ENCODE measurements at places on chromosomes 16 and 17.

DNA sequence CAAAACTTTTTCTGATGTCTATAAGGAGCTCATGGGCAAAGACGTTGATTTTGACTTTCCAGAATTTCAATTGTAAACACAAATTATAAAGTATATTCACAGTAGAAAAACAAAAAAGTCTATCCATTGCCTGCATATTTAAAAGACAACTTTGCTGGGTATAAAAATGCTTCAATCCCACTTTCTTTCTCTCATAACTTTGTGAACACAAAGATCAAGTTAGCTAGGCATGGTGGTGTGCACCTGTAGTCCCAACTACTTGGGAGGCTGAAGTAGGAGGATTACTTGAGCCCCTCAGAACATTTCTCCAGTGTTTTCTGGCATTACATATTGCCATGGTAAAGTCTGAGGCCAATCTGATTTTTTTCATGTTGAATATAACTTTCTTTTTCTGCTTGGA lies 83.1 kb upstream of the AXIN2 start:
- no peak for DNase-seq

DNA sequence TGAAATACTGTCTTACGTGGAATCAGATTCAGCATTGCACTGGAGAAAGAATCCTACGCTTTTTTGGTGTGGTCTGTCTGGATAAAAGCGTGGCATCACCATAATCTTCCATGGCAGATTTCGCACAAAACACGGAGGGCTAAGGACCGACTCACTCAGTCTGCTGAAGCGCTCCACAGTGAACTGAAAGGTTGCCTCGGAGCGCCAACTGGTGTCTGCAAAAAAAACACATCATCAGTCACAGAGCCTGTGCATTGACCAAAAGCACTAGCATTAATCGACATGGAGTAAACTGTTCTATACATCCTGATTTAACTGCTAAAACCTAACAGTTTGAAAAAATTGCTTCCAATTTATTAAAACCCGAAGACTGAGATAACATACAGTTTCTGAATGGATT lies 40.5 kb downstream of the USP7 start:
- DNase-seq, result no peak

DNA sequence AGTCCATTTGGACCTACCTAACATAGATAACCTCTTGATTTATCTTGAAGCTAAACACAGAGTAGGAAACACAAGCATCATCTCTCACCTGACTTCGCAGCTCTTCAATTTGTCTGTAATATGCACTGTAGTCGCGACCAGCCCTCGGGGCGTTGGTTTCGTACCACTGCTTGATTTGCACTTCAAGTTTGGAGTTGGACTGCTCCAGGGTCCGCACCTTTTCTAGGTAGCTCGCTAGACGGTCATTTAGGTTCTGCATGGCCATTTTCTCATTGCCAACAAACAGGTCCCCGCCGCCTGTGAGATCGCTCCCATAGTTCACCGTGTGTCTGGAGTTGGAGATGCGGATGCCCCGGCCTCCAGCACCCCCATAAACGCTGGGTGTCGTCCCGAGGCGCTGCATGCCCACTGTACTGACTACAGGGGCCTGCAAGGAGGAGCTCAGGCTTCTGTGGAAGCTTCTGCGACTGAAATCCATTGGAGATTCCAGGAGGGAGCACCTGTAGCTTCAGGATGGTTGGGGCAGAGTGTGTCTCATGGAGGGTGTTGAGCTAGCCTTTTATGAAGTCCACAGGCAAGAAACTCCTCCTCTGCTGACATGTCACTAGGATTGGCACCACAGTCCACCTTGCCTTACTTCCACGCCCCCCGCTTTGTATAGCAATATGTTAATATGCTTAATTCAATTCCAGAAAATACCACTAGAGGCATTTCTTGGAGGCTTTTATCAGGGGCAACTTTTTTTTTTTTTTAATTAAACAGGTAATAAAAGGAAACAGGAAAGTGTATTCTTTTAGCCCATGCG lies at the start of gene KRT20:
KRT20 (minus strand) TSS at position 535 of the 805 bp plus-strand sequence; CDS start at position 478, 57 bp downstream.
- no peak for DNase-seq

- no peak for DNase-seq
These were observed 14.1 kb downstream of the SEZ6 start for GRCh38 chr17:28991779-28992178.

- no peak for DNase-seq
These were observed 40.6 kb downstream of the RAB11FIP4 start for GRCh38 chr17:31431852-31432658.

- DNase-seq, result no peak
These were observed 23.8 kb upstream of the SLC12A3 start for GRCh38 chr16:56841233-56841632.

DNA sequence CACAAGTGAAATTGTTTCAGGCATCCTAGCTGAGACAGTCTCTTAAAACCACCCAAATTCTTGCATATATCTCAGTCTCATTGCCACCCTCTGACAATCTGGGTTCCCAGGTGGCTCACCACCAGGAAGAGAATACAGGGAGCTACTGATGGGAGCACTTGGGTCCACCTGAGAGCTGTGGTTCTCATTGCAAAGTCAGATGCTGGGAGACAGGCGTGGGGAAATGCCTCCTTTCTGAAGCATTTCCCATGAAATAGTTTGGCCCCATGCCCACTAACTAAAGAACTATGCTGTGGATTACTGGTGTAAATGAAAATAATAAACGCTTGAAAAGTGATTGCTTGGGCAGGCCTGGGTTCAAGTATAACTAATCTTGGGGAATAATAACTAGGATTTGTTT lies 70.3 kb downstream of the CMC2 start:
- no peak for DNase-seq

- DNase-seq, result no peak
These were observed 81.0 kb downstream of the RPTOR start for GRCh38 chr17:80625627-80626026.

- no peak for DNase-seq
These were observed 28.5 kb downstream of the MAF start for GRCh38 chr16:79571903-79572535.

DNA sequence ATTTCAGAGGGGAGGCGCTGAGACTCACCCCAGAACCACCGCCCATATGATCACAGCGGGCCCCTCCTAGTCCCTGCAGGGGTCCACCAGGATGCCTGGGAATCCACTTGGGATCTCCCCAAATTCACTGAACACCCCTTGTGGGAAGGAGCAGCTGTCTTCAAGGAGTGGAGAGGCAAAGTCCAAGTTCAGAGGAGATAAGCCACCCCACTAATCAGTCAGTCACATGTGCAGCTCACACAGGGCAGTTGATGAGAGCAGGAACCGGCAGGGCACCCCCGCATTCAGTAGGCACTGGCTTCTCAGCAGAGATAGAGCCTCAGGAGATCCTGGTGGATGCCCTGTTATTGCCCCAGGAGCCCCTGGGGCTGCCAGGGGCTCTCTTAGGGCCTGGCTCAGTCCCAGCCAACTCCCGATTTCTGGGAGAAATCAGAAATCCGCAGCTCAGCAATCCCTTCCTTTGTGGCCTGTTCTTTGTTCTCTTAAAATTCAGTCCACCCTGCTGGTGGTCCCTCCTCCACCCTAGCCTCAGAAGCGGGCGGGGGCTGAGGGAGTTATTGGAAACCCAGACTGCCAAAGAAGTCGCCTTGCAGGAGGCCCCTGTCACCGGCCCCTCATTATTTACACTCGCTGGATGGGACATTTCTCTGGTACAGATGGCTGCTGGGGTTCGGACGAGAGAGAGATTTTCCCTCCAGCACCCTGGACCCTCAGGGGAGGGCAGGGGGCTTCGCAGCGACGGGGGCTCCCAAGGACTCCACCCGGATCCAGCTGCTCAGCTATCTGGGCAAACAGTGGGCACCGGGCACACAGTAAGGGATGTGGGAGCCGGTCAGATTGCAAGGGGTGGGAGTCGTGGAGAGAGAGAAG lies 1.8 kb downstream of the CDC42EP4 start:
- DNase-seq, result no peak

DNA sequence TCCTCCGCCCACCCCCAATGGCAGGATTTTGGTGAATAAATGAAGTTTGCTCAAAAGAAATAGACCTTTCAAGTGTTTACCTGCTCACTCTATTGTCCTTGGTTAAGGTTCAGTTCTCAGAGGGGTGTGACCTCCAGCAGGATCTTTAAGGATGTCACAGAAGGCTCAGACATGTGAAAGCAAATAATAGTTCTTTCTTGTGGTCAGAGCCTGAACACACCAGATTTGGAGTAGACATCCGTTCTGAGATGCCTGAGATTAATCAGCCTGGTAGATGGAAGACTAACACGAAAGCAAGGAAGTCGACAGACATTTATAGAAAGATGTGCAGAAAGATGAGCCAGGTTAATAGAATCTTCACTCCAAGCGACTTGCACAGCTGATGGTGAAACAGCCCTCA lies 557.9 kb upstream of the CDH11 start:
- no peak for DNase-seq
